ENCODE measurements at places on chromosomes 12 and 14.

GRCh38 chr14:77076113-77076631 lies 21.9 kb upstream of the CIPC start:
- no peak for DNase-seq

- no peak for DNase-seq
These were observed 63.3 kb downstream of the PPP1R12A start for GRCh38 chr12:79871621-79872020.

GRCh38 chr12:49655595-49656236 lies 32.4 kb downstream of the PRPF40B start:
- no peak for DNase-seq

- no peak for DNase-seq
These were observed 1.7 kb downstream of the ANGEL1 start for GRCh38 chr14:76810953-76811400.
